ENCODE measurements at places on chromosomes 1 and 21. TPM values are rescaled to one million over a fixed set of nuclear protein-coding genes. Genes with fewer than 3 reads are reported as not detected.

DNA sequence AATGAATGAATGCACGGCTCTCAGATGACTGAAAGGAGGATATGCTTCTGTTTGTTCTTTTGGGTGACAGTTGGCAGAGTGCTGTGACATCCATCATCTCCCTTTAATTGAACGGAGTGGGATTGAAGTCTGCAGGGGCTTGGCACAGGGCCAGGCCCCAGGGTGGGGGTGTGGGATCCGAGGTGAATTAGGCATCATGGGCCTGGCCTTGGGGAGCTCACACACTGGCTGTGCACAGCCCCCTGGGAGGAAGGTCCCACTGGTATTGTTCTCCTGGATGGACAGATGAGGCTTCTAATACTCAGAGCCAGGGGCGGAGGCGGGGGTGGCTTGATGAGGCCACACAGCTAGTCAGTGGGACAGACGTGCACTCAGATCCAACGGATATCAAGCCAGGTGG is 19.3 kb downstream of the EPHB2 start:
- no peak for DNase-seq
- H3K4me1 ChIP-seq: no peaks in the 10 kb centered on the region
- no peaks in the 10 kb centered on the region for H3K36me3 ChIP-seq
- H3K27ac ChIP-seq: no peak overlapping the region
- no peaks in the 10 kb centered on the region for H3K27me3 ChIP-seq

Gene GSTM1
- 482 TPM for total RNA-seq

Gene SLAMF7
- total RNA-seq: 0.97 TPM

Gene RGS5
- total RNA-seq: 51.8 TPM

- H3K36me3 ChIP-seq: no peaks in the 10 kb centered on the region
- H3K27me3 ChIP-seq: no peaks in the 10 kb centered on the region
- DNase-seq: no peak
- H3K4me3 ChIP-seq: no peak overlapping the region
- H3K27ac ChIP-seq: no peak overlapping the region
Observed at GRCh38 chr1:63134501-63135173, 187.7 kb upstream of the FOXD3 start.

Gene ZNF695
- total RNA-seq: 0.72 TPM

GRCh38 chr1:235906436-235906835 is 39.7 kb upstream of the LYST start:
- H3K36me3 ChIP-seq: no peaks in the 10 kb centered on the region
- peaks cover 2% of the 10 kb centered on the region for H3K4me1 ChIP-seq
- no peaks in the 10 kb centered on the region for H3K27me3 ChIP-seq
- no peak overlapping the region for H3K27ac ChIP-seq
- DNase-seq: no peak
